ENCODE measurements at places on chromosomes 3 and 15.
A peak's percentile ranks its signal among the peaks of the same experiment; 100 is the strongest.

DNA sequence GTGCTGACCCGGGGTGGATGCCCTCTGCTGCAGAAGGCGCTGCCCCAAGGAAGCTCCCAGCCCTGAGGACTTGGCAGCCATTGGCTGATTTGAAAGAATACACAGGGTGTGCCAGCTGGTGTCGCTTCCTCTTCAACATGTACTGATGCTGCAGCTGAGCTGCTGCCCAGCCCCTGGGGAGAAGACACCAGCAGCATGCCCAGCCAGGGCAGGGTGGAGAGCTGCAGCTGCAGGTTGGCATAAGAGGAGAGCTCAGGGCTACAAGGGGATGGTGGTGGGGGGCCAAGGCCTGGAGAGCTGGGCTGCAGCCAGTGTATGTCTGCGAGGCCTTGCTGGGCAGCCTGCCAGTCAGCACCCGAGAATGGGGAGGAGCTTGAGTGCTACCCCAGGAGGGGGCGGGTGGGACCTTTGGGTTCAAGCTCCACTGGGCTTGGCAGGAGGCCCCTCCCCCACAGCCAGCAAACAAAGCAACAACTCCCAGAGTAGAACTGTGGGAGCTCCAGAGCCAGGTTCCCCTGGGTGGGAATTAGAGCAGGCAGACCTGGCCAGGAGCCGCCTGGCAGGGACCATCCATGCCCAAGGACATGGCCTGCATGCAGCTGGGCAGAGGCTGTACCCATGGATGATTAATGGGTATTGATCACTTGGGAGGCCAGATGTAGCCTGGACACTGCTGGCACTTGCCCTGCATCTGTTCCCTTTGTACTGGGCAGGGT lies 9.2 kb upstream of the SEMA4B start:
- peak; percentile 73 for DNase-seq

- peak; percentile 64 for DNase-seq
These were observed 1.4 kb downstream of the PLEKHO2 start for GRCh38 chr15:64842986-64843561.

DNA sequence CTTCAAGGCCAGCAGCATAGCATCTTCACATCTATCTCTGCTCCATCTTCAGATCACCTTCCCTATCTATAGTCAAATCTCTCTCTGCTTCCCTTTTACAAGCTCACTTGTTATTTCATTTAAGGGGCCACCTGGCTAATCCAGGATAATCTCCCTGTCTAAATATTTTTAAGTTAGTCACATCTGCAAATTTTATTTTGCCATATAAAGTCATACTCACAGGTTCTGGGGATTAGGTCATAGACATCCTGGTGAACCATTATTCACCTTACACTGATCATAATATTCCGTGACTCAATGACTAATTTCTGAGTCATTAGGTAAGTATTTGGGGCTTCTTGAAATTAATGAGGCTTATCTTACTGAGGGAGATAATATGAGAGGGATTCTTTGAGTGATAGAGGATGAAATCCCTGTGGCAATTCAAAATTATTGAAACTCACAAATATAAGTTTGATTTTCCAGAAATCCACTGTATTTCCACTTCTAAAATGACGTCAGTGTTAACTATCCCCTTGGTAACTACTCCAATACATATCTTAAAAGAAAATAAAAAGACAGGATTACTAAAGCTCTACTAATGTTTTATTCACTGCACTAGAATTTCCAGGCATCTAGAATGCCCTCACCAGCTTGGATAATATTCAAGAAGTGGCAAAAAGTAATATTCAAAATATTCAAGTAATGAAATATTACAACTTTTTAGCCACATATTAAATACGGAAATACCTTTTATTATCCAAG lies 93.7 kb upstream of the RBMS3 start:
- no peak for DNase-seq

- no peak for DNase-seq
These were observed 390.7 kb downstream of the EFHB start for GRCh38 chr3:19543212-19543841.

- no peak for DNase-seq
These were observed at the start of gene DRD3 for GRCh38 chr3:114178770-114179368. Gene DRD3, minus strand, starts transcription at chr3:114179052. Its CDS starts 7,060 bp downstream, at chr3:114171992.

DNA sequence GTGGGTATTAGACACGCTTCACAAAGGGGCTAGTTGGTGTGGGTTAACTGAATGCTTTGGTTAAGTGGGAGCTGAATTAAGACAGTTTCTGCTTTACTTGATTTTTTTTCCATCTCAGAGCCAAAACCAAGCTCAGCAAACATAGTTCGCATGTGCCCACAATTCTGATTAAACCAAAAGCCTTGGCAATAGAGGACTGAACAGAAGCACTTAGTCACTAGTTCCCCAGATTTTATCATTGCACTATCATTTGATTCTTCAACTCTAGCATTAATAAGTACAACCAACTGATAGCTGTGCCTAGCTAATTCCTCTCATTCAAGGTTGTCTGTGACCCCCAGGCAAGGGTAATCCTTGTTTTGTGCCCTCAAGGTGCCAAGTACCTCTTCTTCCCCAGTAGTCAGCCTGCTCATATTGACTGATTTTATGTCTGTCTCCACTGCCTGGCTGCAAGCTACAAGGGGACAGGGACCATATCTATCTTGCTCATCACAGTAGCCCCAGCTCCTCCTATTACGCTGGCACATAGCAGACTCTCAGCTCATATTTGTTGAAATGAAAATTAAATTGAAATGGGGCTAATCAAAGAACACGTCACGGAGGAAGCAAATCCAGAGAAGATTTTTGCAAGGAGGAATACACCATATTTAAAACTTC lies 9.9 kb upstream of the ARHGEF3 start:
- DNase-seq: no peak

DNA sequence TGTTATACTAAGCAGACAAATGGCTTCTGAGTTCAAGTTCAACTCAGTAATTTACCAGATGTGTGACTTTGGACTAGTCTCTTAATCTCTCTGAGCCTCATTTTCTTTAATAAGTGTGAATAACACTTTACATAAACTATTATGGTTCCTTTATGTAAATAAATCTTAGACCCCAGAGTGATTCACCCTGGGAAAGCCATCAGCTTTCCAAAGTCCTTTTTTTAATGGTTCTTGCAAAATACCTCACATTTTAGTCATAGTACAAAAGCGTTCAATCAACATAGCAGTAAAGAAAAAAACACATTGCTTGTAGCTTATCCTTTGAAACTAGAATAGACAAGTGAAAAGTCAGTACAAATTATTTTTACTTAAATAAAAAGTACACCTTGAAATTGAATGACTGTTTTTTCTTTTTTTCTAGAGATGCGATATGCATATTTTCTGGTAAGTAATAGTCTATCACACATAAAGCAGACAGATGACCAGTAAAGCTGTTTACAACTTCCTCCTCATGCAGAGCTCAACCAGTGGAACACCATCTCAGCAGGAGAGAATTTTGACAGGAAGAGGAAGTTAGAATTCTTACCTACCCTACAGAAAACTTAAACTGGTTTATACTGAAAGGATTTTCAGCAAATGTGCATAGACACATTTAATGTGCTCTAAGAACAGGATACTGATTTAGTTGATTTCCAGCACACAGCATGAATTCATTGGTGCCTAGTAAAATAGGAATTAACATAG lies 123.0 kb upstream of the AGBL1 start:
- DNase-seq: no peak

DNA sequence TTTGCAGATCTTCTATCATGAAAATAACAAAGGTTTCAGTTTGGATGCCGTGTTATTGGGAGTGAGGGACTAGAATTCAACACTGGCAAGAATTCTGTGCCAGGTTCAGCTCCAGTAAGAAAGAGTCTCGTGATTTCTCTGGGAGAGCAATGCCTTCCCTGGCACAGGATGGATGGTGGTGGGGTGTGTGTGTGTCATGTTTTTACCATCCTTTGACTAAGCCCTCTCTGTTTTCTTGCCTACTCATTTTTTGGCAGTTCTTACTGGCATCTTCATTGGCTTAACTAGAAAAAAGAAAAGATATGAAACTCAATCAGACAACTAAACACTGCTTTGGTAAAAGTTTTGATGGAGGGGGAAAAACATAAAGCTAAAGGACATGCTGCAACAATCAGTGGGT lies 86.6 kb downstream of the FMN1 start:
- no peak for DNase-seq

GRCh38 chr3:30644615-30645014 lies 38.2 kb downstream of the TGFBR2 start:
- peak; percentile 45 for DNase-seq

DNA sequence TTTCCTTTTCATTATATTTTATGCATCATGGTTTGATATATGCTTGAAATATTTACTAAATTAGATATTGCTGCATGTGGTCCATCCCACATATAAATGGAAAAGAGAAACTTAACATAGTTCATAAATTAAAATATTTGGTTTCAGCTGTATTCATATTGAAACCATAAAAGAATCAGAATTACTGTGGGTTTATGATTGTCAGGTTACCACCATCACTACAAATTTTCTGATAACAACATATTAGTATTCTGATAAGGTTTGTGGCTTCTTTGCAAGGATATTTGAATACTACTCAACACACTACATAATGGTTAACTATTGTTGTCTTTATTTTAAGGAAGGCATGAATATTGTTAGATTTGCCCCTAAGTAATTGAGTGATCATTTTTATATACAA lies 235.5 kb downstream of the UBE2E2 start:
- no peak for DNase-seq

DNA sequence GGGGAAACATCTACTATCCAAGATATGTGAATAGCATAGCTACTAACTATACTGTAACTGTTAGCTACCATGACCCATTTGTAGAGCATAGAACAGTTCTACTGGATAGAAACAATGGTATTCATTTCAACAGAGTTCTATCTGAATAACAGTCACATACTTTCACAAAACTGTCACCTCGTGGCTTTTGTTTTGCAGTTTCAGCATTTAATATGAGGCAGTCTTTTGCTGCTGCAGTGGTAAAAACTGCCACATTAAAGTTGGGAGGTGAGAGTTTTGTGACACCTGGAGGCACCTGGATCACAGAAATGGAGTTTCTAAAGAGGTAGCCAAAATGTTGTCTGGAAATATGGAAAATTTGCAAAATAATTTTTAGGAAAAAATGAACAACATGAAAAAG lies 578.0 kb downstream of the UNC13C start:
- DNase-seq: no peak

- peak; percentile 61 for DNase-seq
These were observed 578 bp downstream of the OIP5 start for GRCh38 chr15:41331833-41332193.

GRCh38 chr3:160224811-160225175 lies 429 bp upstream of the C3orf80 start:
- no peak for DNase-seq

GRCh38 chr3:185594073-185594472 lies 8.0 kb downstream of the SENP2 start:
- no peak for DNase-seq

DNA sequence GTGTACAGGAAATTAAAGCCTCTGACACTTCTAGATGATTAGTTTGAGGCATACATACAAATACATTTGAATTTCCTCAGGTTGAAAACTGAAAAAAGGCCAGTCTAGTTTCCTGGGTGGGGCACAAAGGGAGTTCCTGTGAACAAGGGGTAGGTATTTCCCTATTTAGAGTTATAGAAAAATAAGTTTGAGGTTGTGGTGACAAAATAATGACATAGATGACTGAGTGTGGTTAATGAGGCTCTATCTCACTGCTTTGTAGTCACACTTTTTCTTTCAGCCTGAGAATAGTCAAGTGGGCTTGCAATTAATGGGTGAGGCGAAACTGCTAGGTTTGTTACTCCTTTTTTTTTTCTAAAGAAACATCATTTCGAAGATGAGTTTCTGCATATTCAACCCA lies 4.3 kb downstream of the SLCO3A1 start:
- no peak for DNase-seq

DNA sequence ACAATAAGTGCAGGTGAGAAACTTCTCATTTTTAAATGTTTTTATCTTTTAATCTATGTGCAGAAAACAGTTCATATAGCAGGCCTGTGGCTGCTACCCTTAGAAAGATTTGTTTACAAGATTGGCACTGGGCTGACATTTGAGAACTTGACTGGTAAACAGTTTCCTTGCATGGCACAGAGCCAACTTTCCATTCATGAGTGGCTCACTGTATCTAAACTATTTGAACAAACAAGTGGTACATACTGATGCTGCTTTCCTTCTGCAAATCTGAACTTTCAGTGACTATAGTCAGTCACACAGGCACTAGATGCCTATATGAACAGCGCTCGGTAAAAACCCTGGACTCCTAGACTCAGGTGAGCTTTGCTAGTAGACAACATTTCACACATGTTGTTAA lies 6.3 kb upstream of the GTPBP8 start:
- DNase-seq: peak; percentile 17

DNA sequence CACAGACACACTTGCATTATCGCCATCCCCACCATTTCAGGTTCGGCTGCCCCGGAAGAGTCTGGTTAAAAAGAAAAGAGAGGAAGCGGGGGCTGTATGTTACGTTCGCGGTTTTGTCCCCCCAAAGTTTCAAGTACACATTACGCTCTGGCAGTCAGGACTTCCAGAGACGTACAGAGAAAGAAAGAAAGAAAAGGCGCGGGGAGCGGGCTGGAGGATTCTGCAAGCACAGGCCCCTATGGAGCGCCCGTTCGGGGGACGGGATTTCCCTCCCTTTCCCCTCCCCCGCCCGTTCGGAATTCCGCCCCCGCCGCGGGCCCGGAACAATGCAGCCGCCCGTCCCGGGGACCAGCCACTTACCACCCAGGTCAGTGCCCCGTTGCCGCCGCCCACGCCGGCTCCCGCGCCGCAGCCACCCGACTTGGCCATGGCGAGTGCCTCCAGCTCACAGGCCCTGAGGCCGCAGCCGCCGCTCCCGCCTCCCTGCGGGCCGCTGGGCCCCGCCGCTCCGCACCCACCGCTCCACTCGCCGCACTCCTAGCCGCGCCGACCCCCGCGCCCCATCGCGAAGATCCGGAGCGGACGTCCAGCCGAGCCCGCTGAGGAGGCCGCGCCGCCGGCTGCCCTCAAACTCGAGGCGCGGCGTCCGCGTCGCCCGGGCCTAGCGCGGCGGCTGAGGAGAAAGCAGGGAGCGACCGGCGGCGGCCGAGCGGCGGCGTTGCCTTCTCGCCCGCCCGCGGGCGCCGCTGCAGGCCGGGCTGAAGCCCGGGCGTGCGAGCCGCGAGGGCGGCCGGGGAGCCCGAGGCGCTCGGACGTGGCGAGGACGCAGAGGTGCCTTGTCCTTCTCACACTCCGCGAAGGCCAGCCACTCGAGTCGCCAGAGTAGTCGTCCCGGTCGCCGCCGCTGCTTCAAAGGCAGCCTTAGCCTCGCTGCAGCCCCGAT lies 567 bp downstream of the TOP2B start:
- DNase-seq: peak; percentile 38

GRCh38 chr3:54580453-54580852 lies 347.4 kb downstream of the LRTM1 start:
- no peak for DNase-seq

- DNase-seq: no peak
These were observed 106.0 kb downstream of the THRB start for GRCh38 chr3:24388611-24389010.

- no peak for DNase-seq
These were observed 783.3 kb upstream of the ARRDC4 start for GRCh38 chr15:97177151-97177577.

GRCh38 chr15:27196691-27197090 lies 225.7 kb downstream of the GABRG3 start:
- DNase-seq: no peak
